ENCODE measurements at places on chromosomes 11 and 22. TPM values are rescaled to one million over a fixed set of nuclear protein-coding genes. Genes with fewer than 3 reads are reported as not detected.

The LUZP2 gene
- 8.8 TPM for total RNA-seq

The VWCE gene
- total RNA-seq, result 1.2 TPM

DNA sequence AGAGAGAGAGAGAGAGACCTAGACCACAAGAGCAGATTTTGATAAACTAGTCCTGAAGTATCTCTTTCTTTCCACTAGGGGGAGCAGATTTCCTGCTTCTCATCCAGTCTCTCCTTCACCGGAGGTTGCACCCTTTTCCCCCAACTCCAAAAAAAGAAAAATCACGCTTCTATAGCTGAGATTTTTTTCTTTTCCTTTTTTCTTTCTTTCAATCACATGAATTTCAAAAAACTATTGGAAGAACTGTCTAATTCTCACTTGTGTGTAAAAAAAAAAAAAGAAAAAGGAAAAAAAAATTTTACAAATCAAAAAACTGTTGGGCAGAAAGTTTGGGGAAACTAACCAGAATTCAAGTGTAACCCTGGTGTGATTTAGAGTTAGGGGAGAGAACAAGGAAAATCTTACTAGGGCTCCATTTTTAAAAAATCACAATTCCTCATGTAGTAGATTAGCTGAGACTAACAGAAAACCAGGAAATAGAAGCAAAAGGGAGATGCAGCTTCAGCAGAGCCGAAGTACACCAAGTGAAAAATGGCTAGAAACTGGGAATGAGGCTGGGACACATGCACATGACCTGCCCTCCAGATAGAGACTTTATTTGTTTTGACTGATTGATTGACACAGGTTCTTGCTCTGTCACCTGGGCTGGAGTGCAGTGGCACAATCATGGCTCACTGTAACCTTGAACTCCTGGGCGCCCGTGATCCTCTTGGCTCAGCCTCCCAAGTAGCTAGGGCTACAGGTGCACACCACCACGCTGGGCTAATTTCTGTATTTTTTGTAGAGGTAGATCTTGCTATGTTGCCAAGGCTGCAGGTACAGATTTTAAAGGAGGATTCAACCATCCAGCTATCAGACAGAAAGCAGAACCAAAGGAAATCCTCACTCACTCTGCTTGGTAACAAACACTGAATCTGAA is 27.1 kb downstream of the SDHD start:
- peak; percentile 59 for DNase-seq

The TAGLN gene
- total RNA-seq, result 505 TPM

GRCh38 chr11:68379206-68379605 is 66.8 kb downstream of the LRP5 start:
- DNase-seq, result no peak

DNA sequence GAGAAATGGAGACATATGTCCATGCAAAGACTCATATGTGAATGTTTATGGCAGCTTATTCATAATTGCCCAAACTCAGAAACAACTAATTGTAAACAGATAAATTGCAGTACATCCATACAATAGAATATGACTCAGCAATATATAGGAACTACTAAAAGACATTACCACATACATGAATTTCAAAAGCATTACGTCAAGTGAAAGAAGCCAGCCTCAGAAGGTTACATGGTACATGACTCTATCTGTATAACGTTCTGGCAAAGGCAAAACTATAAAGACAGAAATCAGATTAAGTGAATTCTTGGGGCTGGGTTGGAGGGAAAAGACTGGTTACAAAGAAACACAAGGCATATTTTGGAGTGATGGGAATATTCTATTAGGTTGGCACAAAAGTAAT is 7.2 kb downstream of the KCTD21 start:
- no peak for DNase-seq

The C11orf58 gene
- 219 TPM for total RNA-seq

DNA sequence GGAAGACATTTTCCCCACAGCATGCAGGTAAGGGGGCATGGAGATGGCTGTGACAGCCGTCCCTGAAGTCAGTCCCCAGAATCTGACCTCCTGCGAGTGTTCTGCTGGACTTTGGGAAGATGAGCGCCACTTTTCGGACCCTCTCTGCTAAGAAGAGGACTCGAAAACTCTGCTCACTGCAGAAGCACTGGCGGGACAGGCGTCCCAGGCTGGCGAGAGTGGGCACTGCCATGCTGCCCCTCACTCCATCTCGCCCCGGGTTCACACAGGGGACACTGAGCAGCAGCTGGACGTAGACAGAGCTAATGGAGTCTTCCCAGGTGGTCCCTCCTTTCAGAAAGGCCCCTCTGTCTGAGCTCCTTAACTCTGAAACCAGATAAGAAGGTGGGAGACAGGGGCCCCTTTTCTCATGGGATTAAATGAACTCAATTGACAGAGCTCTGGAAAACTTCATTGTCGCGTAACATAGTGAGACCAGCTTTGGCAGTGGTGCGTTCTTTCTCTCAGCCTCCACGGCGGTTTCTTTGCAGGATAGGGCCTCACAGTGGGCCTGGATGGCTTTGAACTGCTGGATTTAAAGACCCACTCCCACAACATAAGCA is 4.8 kb downstream of the ADAMTS8 start:
- DNase-seq, result no peak

GRCh38 chr11:57798905-57799559 is 37.4 kb downstream of the CTNND1 start:
- DNase-seq, result no peak

DNA sequence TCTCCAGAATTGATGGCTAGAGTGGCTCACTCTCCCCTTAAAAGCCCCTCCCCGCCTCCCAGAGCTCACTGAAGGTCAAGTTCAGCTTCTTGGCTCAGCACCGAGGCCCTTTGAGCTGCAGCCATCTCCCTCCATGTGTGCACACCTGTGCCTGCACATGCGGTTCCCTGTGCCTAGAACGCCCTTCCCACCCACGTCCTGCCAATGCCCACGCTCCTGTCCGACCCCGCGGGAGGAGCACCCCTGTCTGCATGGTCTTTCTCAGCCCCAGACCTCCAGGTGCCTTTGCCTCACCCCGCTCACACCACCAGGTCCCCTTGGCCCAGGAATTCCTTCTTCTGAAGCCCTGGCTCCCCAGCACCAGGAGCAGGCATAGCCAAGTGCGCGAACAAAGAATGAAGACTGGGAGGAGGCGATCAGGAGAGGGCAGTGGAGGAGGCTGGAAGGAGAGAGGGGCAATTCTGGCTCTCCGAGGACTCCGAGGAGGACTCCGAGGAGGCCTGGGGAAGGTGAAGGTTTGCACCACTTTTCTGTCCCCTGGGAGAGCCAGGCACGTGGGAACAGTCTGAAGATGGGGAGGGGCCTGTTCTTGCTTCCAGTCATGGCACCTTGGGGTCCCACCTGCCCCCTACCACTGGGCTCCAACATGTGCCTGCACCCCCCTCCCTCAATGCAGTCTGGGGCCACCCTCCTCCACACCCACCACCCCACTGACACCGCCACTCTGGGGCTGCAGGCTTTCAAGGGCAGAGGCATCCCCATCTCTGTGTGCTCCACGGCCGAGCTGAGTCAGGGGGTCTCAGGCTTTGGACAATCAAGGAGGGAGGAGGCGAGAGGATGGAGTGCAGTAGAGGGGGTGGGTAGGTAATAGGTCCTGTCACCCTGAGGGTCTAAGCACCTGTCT is 17.7 kb downstream of the IGF2 start:
- DNase-seq, result no peak

- DNase-seq, result no peak
Observed at GRCh38 chr22:40226620-40227019, 48.9 kb downstream of the TNRC6B start.

DNA sequence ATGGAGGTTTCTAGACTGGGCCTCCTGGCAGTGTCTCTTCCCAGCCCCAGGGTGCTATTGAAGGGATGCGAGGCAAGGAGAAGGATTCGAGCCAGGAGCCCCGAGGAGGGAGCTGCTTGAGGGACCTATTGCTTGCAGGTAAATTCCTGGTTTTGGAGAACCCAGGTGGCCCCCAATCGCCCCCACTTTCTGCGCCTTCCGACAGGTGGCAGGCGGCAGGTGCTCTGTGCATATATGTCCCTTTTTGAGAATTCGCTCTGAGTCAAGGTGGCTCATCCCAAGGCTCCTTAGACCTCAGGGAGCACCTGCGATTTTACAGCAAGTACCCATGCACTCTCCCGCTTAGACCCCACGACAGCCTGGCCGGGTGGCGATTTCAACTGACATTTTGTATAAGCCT is 40.3 kb upstream of the SHISAL1 start:
- no peak for DNase-seq

- no peak for DNase-seq
Observed at GRCh38 chr11:103959279-103959942, 77.0 kb upstream of the DDI1 start.

The PRR33 gene
- not detected for total RNA-seq

Data from lung (tissue), 17 donors.